ENCODE measurements at places on chromosomes 4 and X.

DNA sequence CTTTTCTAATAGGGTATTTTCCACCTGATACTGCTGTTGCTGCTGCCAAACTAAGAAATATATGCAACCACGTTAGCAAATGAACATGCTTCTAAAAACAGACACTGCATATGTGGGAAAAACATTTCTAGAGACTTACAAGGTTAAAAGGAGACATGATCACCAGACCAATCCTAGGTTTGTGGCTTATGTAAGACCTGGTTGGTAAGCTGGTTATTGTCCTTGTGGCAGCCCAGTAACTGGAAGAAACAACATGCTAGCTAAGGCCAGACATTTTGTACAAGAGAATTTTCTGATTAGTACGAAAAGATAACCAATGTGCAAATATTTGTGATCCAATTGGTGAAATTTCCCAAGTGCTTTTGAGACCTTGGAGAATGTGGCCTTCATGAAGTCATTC is 112.0 kb downstream of the AFF2 start:
- no peak for DNase-seq

DNA sequence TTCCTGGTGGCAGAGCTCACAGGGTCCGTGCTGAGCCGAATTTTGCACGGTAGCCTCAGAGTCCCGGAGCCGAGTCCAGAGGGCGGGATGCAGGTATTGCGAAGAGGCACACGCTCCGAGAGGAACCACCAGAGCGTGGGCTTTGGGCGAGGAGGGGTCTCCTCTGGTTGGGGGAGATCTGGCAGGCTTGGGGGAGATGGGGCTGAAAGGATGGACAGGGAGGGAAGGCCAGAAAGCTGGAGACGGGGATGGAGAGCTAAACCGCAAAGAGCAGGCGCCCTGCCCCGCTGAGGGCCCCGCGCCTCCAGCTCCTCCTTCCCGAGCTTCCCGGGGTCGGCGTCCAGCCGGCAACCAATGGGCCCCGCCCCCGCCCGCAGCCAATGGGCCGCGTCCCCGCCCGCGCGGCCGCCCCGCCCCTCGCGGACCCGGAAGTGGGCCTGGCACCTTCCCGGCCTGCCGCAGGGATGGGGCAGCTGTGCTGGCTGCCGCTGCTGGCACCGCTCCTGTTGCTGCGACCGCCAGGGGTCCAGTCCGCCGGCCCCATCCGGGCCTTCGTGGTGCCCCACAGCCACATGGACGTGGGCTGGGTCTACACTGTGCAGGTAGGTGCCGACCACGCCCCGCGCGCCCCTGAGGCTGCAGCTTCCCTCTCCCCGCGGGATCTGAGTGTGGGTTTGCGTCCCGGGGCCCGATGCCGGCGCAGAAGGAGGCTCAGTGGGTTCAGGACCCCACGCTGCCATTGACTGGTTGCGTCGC is at the start of gene MAN2B2:
Gene MAN2B2 (plus strand): TSS at position 443 of the 756 bp plus-strand sequence. CDS start 22 bp downstream, at position 465.
- DNase-seq = peak; percentile 26

- DNase-seq = no peak
These were observed 597.8 kb downstream of the BCOR start for GRCh38 chrX:39499996-39500395.

- DNase-seq = no peak
These were observed 2078.4 kb upstream of the TENM3 start for GRCh38 chr4:180164799-180165198.

DNA sequence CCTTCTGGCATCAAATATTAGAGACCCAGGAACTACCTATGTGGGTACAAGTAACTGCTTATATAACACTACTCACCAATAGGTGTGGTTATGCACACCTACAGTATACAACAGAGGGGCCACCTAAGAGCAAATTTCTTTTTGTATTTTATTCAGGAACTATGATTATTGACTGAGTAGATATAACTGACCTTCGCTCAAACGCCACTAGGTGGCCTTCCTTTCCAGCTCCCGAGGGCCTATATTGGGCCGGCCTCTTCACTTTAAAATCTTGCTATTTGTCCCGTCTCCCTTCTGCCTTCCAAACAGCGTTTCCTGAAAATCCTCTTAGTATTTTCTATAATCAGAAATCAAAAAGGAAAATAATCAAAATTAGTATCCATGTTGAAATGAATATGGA is 19.9 kb upstream of the PABPC5 start:
- no peak for DNase-seq

GRCh38 chr4:83382850-83383249 is 48.2 kb upstream of the HPSE start:
- DNase-seq = no peak

DNA sequence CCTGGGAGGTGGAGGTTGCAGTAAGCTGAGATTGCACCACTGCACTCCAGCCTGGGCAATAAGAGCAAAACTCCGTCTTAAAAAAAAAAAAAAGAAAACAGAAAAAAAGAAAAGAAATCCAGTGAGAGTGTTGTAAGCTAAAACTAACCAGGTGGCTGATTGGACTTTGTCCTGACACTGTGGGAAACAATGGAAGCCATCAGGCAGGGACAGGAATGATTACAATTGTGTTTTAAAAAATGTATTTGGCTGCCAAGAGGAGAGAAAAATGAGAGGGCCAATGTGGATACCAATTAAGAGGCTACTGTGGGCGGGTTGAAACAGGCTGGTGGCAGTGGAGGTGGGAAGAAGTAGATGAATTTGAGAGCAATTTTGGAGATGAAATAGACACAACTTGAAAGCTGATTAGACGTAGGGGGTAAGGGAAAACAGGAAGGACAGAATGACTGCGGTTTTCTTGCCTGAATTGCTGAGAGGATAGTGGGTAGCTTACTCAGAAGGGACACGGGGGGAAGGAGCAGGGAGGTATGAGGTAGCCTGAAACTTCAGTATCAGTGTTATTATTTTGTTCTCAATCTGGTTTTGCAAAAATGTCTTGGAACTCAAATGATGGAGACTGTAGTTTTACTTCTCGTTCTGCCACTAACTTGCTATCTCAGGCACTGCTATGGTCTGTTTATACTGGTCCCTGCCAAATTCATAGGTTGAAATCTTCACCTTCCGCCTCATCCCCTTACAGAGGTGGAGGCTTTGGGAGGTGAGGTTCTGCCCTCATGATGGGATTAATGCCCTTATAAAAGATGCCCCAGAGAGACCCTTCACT is 45.6 kb upstream of the CHRNA9 start:
- peak; percentile 15 for DNase-seq

DNA sequence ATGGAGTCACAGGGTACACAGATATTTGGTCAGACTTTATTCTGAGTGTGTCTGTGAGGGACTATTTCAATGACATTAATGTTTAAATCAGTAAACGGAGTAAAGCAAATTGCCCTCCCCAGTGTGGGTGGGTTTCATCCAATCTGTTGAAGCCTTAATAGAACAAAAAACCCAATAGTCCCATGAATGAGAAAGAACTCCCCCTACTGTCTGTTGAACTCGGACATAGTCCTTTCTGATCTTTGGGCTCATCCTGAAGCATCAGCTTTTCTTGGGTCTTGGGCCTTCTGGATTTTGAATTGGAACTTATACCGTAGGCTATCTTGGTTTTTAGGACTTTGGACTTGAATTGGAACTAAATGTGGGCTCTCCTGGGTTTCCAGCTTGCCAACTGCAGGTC is 193.6 kb downstream of the COX7B2 start:
- DNase-seq = no peak

DNA sequence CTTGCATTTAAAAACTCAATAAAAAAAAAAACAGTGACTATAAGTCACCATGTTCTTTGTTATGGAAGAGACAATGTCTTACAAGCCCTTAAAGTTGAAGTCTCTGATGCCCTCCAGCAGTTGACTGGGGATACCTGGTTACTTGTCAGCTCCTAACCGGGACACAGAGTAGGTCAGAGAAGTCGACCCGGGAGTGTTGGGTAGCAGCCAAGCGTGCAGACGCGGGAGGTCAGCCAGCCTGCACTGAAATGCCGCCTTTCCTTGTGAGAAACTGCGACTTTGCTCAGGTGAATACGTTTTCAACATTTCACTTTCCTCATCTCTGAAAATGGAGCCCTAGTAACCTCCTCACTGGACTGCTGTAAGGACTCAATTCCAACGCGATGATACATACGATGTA is 81.8 kb downstream of the F11 start:
- DNase-seq = no peak

- DNase-seq = no peak
These were observed 102.8 kb downstream of the ITIH6 start for GRCh38 chrX:54695231-54695630.

DNA sequence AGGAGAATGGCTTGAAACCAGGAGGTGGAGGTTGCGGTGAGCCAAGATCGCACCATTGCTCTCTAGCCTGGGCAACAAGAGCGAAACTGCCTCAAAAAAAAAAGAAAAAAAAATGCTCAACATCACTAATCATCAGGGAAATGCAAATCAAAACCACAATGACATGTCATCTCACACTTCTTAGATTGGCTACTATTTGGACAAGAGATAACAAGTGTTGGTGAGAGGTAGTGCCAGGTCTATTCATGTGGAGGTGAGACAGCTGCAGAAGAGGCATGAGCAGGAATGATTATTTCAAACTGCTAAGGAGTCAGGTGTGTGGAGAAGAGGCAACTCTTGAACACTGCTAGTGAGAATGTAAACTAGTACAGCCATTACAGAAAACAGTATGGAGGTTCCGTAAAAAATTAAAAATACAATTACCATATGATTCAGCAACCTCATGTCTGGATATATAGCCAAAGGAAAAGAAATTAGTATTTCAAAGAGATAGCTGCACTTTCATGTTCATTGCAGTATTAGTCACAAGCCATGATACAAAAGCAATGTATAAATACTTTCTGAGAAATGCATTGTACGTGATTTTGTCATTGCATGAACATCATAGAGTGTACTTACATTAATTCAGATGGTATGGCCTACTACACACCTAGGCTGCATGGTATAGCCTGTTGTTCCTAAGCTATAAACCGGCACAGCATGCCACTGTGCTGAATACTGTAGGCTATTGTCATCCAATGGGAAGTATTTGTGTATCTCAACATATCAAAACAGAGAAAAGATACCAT is 75.3 kb downstream of the TMEM144 start:
- no peak for DNase-seq

DNA sequence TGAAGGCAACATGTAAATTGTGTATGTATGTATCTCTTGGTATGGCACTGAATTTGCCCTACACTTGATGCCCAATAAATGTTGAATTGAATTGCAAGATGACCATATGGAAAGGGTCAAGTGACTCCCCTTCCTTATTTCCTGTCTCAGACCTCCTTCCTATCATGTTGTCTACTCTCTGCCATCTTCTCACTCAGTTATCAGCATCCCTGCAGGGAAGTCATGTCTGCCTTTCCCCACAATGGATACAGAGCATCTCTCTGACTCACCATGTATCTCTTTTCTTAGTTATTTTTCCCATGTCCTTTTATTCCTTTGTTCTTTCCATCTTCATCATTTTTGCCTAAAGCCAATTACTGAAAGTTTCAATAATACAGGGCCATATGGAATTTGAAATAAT is 22.5 kb downstream of the BMX start:
- no peak for DNase-seq

DNA sequence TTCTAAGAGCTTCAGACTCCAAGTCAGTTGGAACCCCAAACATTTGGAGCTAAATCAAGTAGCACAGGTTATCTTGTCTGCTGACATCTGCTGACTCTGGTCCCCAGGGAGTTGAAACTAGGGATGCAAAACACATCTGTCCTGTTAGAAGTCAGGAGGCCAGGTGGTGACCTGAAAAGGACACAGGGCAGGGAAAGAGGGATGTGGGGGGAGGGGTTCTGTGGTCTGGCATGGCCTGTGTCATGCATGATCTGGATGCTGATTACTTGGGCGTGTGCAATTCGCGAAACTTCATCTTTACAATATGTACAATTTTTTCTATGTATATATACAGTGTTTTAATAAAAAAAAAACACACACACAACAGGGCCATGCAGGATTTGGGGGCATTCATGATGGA is 55.3 kb downstream of the FHDC1 start:
- DNase-seq = no peak

Measured in NCI-H2081 treated with DMSO at 0.1 percent for 48 hours (cell line).